GM12891 (cell line): ENCODE measurements at places on chromosomes 1 and 21.

DNA sequence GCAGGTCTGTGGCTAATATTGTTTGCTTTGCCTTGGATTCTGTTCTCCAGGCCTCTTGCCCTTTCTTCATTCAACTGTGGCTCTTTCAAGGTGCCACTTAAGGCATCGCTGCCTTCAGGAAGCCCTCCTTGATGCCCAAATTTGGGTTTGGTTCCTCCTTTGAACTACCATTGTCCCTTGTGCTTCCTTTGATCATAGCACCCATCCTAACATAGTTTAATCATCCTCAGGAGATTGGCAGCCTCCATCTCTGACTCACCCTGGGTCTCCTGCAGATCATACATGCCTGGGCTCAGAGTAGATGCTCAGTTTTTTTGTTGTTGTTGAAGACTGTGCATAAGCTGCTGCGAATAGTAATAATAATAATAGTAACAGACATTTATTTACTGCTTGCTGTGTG, 54.4 kb upstream of the ACOT11 start:
- no peak for DNase-seq

- no peak for DNase-seq
These were observed 78.8 kb upstream of the CD1D start for GRCh38 chr1:158101927-158102326.

DNA sequence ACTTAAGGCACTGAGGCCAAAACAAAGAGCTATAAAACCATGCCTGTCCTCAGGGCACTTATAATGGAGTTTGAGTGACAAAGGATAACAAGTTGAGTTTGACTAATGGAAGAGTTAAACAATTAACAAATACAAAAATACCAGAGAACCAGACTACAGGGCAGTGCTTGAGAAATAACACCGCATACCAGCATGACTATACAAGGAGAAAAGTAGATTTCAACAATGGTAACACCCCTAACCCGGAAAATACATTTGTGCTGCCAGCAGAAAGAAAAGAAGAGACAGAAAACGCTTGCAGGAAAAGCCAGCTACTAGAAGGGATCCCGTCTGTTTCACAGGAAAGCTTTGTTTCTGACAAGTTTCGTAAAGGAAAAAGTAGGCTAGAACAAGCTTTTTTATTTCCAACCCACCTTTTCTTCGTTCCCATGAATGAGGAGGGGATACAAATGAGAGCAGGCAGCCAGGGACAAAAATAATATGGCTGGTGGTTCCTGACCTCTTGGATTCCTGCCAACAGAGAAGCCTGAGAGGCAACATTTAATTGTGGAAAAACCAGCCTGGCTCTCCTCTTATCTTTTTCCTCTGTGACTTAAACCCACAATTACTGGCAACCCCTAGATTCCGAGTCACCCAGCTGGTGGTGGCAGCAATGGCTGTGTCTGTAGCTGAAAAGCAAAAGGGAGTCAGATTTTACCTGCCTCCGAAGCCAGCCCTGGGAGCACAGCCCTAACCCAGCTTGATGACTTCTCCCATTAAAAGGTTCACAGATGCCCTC, 56.5 kb downstream of the WLS start:
- DNase-seq = no peak

GRCh38 chr1:46616277-46617107, at the start of gene MOB3C:
MOB3C (minus strand) TSS chr1:46616811; CDS start chr1:46613321, 3,490 bp downstream.
- peak; percentile 60 for DNase-seq

GRCh38 chr21:46454142-46454541, 4.5 kb upstream of the DIP2A start:
- DNase-seq = no peak

- DNase-seq = peak; percentile 78
These were observed at the start of gene USP24 for GRCh38 chr1:55215194-55216021. USP24 (minus strand) TSS chr1:55215364; CDS start chr1:55215113, 251 bp downstream.

DNA sequence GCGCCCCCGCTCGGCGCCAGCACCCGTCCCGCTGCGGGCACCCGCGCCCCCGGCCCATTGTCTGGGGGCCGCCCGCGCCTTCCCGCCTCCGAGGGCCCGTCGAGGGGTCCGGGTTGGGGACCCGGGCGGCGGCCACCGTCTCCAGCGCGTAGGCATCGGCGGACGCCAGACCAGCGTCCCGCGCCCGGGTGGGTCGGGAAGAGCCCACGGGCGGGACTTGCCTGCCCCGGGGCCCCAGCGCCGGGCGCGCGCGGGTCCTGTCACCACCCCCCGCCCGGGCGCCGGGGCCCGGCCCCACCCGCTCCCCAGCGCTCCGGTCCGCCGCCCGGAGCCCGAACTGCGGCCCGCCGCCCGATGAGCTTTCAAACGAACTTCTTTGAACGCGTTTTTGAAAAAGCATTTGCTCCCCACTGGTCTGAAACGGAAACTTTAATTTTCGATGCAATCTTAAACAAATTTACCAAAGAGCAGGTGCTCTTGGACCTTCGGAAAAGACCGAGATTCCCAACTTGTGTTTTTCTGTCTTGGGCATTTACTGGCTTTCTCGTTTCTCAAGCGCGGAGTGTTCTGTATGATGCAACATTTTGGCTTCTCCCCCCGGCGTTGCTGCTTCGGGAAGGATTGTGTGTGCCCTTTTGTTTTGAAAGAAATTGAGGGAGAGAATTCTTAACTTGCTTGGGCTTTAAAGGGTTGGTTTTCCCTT, 615 bp downstream of the CLIC4 start:
- no peak for DNase-seq

GRCh38 chr1:28950449-28950848, 36.1 kb downstream of the EPB41 start:
- DNase-seq = no peak

GRCh38 chr1:42433369-42433768, 22.5 kb downstream of the ZMYND12 start:
- DNase-seq = no peak

DNA sequence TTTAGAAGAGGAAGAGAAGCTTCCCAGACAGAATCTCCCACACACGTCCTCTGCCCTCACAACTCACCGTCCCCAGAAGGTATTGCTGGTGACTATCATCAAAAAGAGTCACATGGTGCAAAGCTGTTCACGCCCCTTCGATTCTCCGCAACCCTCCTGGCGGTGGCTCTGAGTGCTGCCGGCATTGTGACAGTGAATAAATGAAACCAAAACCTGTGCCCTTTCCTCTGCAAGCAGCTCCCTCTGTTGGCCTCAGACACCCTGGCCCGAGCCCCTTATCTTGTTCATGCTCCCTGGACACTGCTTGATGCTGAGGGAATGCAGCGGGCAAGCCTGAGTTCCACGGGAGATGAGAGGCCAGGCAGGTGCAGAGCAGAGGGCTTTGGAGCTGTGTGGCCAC, 510.3 kb downstream of the NPHP4 start:
- DNase-seq = no peak

DNA sequence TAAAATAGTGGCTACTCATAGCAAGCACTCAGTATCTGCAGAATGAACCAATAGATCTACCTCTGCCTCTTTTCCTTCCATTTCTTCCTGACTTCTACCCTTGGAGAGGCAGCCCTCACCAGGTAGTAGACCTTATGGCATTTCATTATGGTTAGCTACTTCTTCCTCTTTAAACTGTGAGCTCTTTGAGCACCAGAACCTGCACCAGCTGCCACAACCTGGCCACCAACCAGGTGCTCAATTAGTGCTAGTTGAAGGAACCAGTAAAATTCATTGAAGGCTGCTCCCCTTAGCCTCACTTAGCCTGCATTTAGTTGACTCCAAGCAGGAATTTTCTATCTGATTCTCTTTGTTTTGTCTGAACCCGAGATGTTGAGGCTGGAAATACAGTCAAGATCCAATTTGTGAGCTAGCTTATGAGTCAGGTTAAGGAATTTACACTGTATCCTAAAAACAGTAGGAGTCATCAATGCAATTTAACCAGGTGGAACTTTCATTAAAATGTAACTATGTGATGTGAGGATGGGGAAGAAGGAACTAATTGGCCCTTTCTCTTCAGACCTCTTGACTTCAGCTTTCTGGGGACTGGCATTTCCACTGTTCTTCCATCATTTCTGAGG, 81.5 kb upstream of the UBE2U start:
- no peak for DNase-seq

- DNase-seq = no peak
These were observed 1.8 kb downstream of the TNFRSF1B start for GRCh38 chr1:12168451-12169160.

GRCh38 chr21:36156815-36157670, at the start of gene DOP1B:
DOP1B (plus strand) TSS chr21:36156824; CDS start chr21:36164734, 7,910 bp downstream.
- peak; percentile 45 for DNase-seq

DNA sequence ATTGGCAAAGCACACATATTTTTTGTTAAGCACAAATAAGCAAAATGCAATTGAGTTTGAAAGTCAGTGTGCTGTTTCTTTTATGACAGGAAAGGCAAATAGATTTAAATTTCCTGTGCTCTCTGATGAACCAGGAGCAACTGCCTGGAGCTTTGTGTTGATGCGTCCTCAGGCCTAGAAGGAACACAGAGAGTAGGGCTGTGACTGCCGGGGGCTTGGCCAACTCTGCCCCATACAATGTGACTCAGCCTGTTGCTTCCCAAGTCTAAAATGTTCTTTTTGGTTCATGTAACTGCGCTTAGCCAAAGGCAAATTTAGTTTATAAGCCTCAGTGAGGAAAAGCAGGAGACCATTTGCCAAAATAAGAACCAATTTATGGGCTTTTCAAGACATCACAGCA, 37.5 kb downstream of the TOR1AIP2 start:
- no peak for DNase-seq

- DNase-seq = no peak
These were observed 62.1 kb downstream of the MATN1 start for GRCh38 chr1:30661311-30661710.

- DNase-seq = no peak
These were observed 48.1 kb downstream of the LHX4 start for GRCh38 chr1:180278194-180278515.

GRCh38 chr1:98232678-98233077, 311.8 kb upstream of the DPYD start:
- DNase-seq = no peak

DNA sequence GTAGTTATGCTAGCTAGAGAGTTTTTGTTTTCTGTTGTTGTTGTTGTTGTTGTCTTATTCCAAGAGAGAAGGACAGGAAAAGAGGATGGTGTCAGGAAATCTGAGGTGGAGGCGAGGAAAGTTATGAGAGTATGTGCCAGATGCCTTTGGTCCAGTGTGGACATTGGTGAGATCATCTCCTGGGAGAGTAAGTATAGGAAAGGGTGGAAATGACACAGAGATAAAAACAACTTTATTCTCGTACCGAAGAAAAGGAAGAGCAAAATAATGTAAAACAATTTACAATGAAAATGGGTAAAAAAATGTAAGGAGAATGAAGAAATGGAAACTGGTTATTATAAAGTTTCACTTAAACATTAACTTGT, 97.4 kb upstream of the ADGRL2 start:
- DNase-seq = no peak

DNA sequence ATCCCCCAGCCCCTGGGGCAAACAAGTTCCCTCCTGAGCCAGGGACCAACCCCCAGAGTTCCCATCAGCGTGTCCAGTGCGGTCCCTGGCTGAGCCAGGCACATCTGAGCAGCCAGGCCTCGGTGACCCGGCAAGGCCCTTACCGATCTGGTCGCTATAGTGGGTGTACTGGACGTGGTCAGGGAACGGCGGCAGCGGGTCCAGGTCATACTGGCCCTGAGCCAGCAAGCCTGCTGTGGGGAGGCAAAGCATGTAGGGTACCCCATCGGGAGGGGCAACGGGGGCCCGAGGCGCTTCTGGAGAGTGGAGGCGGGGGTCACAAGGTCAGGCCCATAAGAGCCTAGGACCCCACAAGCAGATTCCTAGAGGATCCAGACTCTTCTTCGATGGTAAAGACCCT, 3.5 kb downstream of the MFAP2 start:
- DNase-seq = no peak

DNA sequence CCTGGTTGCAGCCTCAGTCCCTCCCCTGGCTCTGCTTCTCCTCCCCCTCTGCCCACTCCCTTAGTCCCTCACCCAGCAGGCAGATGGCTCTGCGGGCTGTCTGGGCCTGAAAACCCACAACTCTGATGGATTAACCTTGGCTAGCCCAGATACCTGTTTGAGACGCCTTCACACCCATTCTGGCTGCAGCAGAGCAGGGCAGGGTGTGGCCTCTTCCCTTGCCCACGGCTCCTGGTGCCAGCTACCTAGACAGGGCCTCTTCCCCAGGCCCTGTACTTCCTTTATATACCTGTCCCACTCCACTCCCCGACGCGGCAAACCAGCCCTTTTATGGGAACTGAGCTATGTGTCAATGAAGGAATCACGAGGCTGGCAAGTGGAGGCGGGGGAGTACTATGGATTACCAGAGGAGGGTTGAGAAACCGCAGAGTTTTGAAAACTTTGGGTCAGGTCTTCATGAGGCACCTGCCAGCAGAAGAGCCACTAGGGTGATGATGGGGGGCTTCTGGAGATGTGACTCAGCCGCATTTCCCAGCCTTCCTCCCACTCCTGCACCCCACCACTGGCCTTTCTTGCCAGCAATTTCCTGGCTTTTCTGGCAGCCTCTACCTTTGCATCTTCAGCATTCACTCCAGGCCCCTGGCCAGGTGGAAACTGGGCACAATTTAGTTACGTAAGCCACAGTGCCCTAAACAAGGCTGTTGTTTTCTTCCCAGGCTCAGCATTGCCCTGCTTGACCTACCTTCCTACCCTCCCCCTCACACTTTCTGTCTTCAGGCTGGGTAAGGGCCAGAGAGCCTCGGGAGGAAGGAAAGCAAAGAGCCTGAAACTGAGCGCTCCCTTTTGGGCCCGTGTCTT, at the start of gene CHI3L1:
CHI3L1 (minus strand) TSS at position 259 of the 858 bp plus-strand sequence; CDS start at position 178, 81 bp downstream.
- DNase-seq = no peak

DNA sequence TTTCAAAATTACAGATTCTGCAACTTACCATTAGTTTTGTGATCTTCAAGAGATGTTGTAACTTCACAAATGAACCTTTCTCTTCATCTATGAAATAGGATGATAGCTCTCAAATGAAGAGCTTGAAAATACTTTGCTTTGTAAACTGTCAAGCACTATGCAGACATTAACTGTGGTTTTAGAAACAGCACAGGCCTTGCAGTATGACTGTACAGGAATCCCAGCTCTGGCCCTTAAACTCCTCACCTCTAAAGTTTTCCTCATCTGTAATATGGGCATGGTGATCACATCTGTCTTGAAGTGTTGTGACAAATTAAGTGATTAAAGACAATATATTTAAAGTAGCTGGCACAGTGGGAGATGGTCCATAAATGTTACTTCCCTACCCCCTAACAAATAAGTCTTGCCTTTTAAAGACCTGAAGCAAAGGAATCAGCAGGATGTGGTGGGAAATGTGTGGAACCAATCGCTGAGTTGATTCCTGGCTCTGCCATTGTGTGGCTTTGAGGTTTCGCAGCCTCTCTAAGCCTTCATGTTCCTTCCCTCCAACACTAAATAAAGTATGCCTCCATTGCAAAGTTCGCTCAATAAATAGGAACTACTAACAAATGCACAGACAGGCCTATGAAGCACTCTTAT, 5.5 kb upstream of the PTP4A2 start:
- no peak for DNase-seq
